ENCODE measurements at places on chromosomes 11 and 22. TPM values are rescaled to one million over a fixed set of nuclear protein-coding genes. Genes with fewer than 3 reads are reported as not detected.

The LSP1 gene
- total RNA-seq = 2.0 TPM

The CNIH2 gene
- total RNA-seq = 2.5 TPM

The CRYBB2 gene
- 0.13 TPM for total RNA-seq

The UPK3A gene
- not detected for total RNA-seq

The SLC22A8 gene
- total RNA-seq = not detected

The SLC35E4 gene
- total RNA-seq = 6.6 TPM

The CAPRIN1 gene
- 164 TPM for total RNA-seq

The DDI1 gene
- total RNA-seq = not detected

The OR51B4 gene
- total RNA-seq = not detected

The MYEOV gene
- 104 TPM for total RNA-seq

The FOLR3 gene
- 0.18 TPM for total RNA-seq

The DERL3 gene
- 0.81 TPM for total RNA-seq

The RASD2 gene
- total RNA-seq = 0.61 TPM

The USP47 gene
- 32.8 TPM for total RNA-seq

The SMTN gene
- total RNA-seq = 26.1 TPM

The SNX32 gene
- total RNA-seq = 0.04 TPM

The LIF gene
- 34.2 TPM for total RNA-seq

The OR52E1 gene
- total RNA-seq = not detected

The MPZL2 gene
- total RNA-seq = 0.06 TPM

The SUN2 gene
- 38.6 TPM for total RNA-seq

The TMEM151A gene
- total RNA-seq = 2.0 TPM

The SLC22A12 gene
- not detected for total RNA-seq

Data from A549 treated with dexamethasone at 1 μM for 4 hours (cell line).